ENCODE measurements at places on chromosomes 4 and X. TPM values are rescaled to one million over a fixed set of nuclear protein-coding genes. Genes with fewer than 3 reads are reported as not detected.

DNA sequence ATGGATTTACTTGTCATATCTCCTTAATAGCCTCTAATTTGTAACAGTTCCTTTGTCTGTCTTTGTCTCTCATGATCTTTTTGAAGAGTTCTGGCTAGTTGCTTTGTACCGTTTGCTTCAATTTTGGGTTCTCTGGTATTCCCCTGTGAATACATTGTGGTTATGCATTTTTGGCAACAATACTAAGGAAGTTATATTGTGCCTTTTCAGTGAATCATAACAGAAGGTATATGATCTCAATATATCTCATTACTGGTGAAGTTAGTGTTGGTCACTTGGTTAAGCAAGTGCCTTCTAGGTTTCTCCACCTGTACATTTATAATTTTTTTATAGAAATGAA is 48.6 kb downstream of the DCLK2 start:
- H3K36me3 ChIP-seq = peaks cover 4% of the 10 kb centered on the region
- DNase-seq = no peak
- H3K27me3 ChIP-seq = no peaks in the 10 kb centered on the region

GRCh38 chr4:180434131-180434895 is 1808.9 kb upstream of the TENM3 start:
- no peak overlapping the region for H3K27ac ChIP-seq
- H3K36me3 ChIP-seq = no peaks in the 10 kb centered on the region
- no peak for DNase-seq
- no peak overlapping the region for H3K4me3 ChIP-seq
- no peaks in the 10 kb centered on the region for H3K27me3 ChIP-seq
- H3K4me1 ChIP-seq = peaks cover 8% of the 10 kb centered on the region

GRCh38 chr4:38672074-38672396 is 8.0 kb downstream of the KLF3 start:
- peak overlapping the region; percentile 77 for H3K27ac ChIP-seq
- H3K27me3 ChIP-seq = no peaks in the 10 kb centered on the region
- DNase-seq = no peak
- no peaks in the 10 kb centered on the region for H3K36me3 ChIP-seq

DNA sequence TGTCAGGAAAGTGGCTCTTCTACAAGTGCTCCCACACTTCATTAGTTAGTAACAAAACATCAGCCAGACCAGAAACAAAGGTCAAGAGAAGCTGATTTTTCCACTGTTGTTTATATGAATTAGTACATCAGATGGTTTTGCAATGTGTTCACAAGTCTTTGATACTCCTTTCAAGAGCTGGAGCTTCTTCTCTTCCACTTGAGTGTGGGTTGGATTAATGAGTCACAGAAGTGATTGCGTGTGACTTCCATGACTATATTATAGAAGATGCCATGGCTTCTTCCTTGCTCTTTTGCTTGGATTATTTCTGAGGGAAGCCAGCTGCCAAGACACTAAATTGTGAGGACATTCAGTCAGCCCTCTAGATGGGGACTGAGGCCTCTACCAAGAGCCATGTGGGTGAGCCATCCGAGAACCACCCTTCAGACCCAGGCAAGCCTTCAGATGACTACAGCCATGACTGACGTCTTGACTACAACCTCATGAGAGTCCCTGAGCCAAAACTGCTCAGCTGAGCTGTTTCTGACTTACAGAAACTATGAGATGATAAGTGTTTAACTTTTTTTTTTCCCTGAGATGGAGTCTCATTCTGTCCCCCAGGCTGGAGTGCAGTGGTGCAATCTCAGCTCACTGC is 18.1 kb downstream of the SOWAHB start:
- no peak overlapping the region for H3K4me3 ChIP-seq
- DNase-seq = no peak
- H3K36me3 ChIP-seq = no peaks in the 10 kb centered on the region
- no peak overlapping the region for H3K27ac ChIP-seq
- peaks cover 5% of the 10 kb centered on the region for H3K27me3 ChIP-seq

GRCh38 chr4:2927696-2928075 is 35.5 kb downstream of the NOP14 start:
- peak overlapping the region; percentile 64 for H3K27ac ChIP-seq
- no peaks in the 10 kb centered on the region for H3K27me3 ChIP-seq
- H3K4me3 ChIP-seq = no peak overlapping the region
- no peak for DNase-seq
- peaks cover 48% of the 10 kb centered on the region for H3K36me3 ChIP-seq
- H3K4me1 ChIP-seq = peaks cover 17% of the 10 kb centered on the region

ANOS1 gene
- 27.3 TPM for total RNA-seq

DNA sequence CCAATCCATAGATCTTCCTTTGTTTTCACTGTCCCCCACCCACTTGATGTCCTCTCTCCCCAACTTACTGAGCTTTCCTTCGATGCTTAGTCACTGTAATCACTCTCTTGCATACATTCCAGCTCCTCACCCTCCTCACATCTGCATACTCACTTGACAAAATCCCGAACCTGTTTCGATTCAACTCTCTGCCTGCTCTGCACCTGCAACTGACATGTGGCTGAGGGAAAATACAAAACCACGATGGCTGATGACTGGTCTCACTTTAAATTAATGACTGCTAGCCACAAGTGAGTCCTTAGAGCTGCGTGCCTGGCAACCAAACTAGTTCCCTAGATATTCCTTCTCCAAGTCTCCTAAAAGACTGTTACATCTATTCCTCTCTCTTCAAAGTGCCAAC is 70.4 kb upstream of the FHL1 start:
- H3K36me3 ChIP-seq = no peaks in the 10 kb centered on the region
- no peak overlapping the region for H3K27ac ChIP-seq
- H3K4me1 ChIP-seq = peaks cover 8% of the 10 kb centered on the region
- DNase-seq = no peak

- H3K27me3 ChIP-seq = no peaks in the 10 kb centered on the region
- no peak overlapping the region for H3K27ac ChIP-seq
- H3K4me1 ChIP-seq = no peaks in the 10 kb centered on the region
- no peaks in the 10 kb centered on the region for H3K36me3 ChIP-seq
- H3K4me3 ChIP-seq = no peak overlapping the region
- no peak for DNase-seq
Measured at GRCh38 chr4:2076908-2077536, 17.9 kb downstream of the NAT8L start.

GRIA2 gene
- total RNA-seq = not detected

PLP1 gene
- total RNA-seq = 29.5 TPM

DNA sequence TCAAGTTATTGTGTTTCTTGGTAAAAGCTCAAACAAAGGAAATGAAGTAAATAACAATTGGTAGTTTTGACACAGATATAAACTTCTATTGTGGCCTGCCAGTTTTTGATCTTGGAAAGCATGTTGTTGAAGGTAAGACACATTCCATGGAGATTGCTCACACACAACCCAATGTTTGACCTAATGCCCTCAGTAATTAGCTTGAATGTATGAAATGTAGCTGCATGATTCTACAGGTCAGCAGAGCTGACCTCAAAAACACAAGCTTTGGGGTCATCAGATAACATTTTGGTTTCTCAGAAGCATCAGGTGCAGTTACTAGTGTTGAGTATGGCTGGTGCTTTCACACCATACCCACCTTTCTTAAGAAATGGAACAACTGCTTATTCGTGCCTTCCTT is 16.5 kb downstream of the GPR173 start:
- H3K4me1 ChIP-seq = no peaks in the 10 kb centered on the region
- no peaks in the 10 kb centered on the region for H3K27me3 ChIP-seq
- no peak for DNase-seq
- H3K27ac ChIP-seq = no peak overlapping the region
- H3K4me3 ChIP-seq = no peak overlapping the region

GRCh38 chr4:62512271-62512670 is 1312.1 kb downstream of the ADGRL3 start:
- DNase-seq = no peak
- no peak overlapping the region for H3K4me3 ChIP-seq
- no peaks in the 10 kb centered on the region for H3K27me3 ChIP-seq

- no peaks in the 10 kb centered on the region for H3K36me3 ChIP-seq
Measured at GRCh38 chrX:44003975-44004374, 30.8 kb upstream of the NDP start.

DNA sequence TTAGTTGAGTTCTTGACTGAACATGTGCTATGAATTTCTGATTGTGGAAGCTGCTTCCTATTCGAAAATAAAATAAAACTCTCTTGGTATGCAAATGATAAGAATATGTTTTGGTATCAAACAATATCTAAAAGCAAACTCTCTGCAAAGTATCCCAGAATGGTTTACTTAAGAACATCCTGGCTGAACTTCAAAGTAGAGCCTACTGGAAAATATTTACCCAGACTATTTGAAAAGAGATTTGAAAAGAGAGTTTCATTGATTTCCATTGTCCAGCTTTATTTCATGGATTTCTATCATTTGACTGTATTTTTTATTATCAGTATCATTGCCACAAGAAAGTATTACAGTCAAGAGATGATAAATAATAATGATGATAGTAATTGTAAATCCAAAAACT is 171.1 kb upstream of the SLC7A11 start:
- no peak overlapping the region for H3K4me3 ChIP-seq
- no peak overlapping the region for H3K27ac ChIP-seq
- H3K27me3 ChIP-seq = no peaks in the 10 kb centered on the region
- H3K36me3 ChIP-seq = no peaks in the 10 kb centered on the region

GRCh38 chrX:19827088-19827487 is 60.3 kb downstream of the SH3KBP1 start:
- no peaks in the 10 kb centered on the region for H3K36me3 ChIP-seq
- no peak overlapping the region for H3K27ac ChIP-seq

DNA sequence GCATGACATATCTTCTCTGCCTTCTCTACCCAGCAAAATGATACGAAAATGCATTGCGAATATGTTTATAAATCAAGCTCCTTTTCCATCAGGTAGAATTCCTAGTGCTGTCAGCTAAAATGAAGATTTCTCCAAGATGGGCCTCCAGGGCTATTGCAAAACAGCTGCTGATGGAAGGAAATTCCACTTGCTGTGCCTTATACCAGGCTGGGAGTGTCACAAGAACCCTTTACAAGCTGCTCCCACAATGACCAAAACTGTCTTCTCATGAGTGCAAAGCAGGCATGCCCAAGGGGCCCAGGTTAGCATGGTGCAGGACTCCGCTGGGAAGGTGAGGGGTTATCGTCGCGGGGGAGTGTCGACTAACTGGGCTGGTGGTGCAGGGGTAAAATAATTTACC is 8.7 kb downstream of the HNRNPH2 start:
- H3K4me3 ChIP-seq = no peak overlapping the region
- no peak for DNase-seq
- H3K27ac ChIP-seq = no peak overlapping the region
- peaks cover 30% of the 10 kb centered on the region for H3K4me1 ChIP-seq
- no peaks in the 10 kb centered on the region for H3K27me3 ChIP-seq

GRCh38 chr4:130485371-130485770 is 1389.4 kb downstream of the C4orf33 start:
- no peak for DNase-seq
- no peaks in the 10 kb centered on the region for H3K27me3 ChIP-seq
- no peaks in the 10 kb centered on the region for H3K4me1 ChIP-seq
- no peak overlapping the region for H3K4me3 ChIP-seq
- H3K36me3 ChIP-seq = no peaks in the 10 kb centered on the region

SLC4A4 gene
- 1.1 TPM for total RNA-seq

- no peak overlapping the region for H3K4me3 ChIP-seq
- peaks cover 5% of the 10 kb centered on the region for H3K36me3 ChIP-seq
- H3K27me3 ChIP-seq = no peaks in the 10 kb centered on the region
- DNase-seq = no peak
Measured at GRCh38 chrX:10555846-10556245, 64.5 kb downstream of the MID1 start.

- H3K27me3 ChIP-seq = no peaks in the 10 kb centered on the region
- H3K36me3 ChIP-seq = no peaks in the 10 kb centered on the region
- DNase-seq = no peak
Measured at GRCh38 chr4:23290656-23291055, 597.9 kb downstream of the GBA3 start.

- no peaks in the 10 kb centered on the region for H3K27me3 ChIP-seq
- H3K4me3 ChIP-seq = no peak overlapping the region
- H3K36me3 ChIP-seq = no peaks in the 10 kb centered on the region
- no peak overlapping the region for H3K27ac ChIP-seq
Measured at GRCh38 chrX:10726647-10727046, 106.3 kb upstream of the MID1 start.

ZAR1 gene
- 0.87 TPM for total RNA-seq

GRCh38 chr4:48103483-48104139 is 30.4 kb downstream of the TXK start:
- H3K27me3 ChIP-seq = no peaks in the 10 kb centered on the region
- DNase-seq = no peak
- H3K4me3 ChIP-seq = no peak overlapping the region
- no peaks in the 10 kb centered on the region for H3K36me3 ChIP-seq
- H3K4me1 ChIP-seq = peaks cover 5% of the 10 kb centered on the region

GRCh38 chrX:108347800-108348199 is 90.4 kb downstream of the COL4A6 start:
- no peak overlapping the region for H3K4me3 ChIP-seq
- H3K27ac ChIP-seq = peak overlapping the region; percentile 80
- no peaks in the 10 kb centered on the region for H3K36me3 ChIP-seq
- H3K4me1 ChIP-seq = peaks cover 67% of the 10 kb centered on the region
- peak; percentile 23 for DNase-seq

DNA sequence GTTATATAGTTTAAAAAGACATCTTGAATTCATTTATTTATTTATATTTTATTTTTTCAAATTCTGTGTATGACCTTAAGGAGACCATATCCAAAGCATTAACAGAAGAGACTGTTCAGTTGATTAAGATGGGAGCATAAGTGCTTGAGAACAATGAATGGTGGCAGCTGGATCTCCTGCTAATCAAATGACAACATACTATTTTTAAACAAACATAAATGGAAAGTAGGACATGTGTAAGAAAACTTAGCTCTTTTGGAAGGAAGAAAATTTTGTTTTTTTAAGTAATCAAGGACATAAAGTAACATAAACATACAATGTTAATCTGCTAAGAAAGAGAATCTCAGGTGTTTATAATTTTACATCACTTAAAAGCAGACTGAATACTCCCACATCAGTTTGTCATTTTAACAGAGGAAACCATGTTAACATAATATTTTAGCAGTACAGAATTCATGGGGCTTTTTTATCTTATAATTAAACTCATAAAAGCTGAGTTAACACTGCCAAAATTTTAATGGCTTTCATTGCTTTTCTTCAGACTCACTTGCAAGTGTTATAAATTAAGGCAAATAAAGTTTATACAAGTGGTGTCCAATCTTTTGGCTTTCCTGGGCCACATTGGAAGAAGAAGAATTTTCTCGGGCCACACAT is 95.1 kb downstream of the MAD2L1 start:
- no peaks in the 10 kb centered on the region for H3K36me3 ChIP-seq
- H3K27me3 ChIP-seq = no peaks in the 10 kb centered on the region
- no peak overlapping the region for H3K4me3 ChIP-seq

DNA sequence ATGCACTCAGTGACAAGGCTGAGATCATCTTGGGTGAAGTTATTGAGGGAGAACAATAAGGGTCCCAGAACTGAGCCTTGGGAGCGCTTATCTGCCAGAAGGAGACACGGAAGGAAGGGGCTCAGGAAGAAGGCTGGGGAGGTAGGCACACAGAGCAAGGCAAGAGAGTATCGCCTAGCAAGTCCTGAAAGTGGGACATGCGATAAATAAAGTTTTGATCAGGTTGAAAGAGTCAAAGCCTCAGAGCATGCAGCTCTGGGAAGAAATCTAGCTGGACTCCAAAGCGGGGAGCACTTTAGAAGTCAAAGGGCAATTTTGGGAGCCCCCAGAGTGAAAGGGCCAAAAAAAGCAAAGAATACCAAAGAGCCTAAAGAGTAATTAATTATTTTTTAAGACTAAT is 17.7 kb upstream of the ANXA3 start:
- no peak for DNase-seq
- no peaks in the 10 kb centered on the region for H3K4me1 ChIP-seq
- peak overlapping the region; percentile 37 for H3K27ac ChIP-seq
- H3K27me3 ChIP-seq = no peaks in the 10 kb centered on the region
